Activated T-helper 17 cell treated with anti-CD3 and anti-CD28 coated beads, Interleukin-2, amount 50 U/mL, for 72 hours (primary cell): ENCODE measurements at places on chromosomes 6 and 20. TPM values are rescaled to one million over a fixed set of nuclear protein-coding genes. Genes with fewer than 3 reads are reported as not detected.

- no peak for ATAC-seq
Observed at GRCh38 chr6:79649016-79649415, 17.9 kb downstream of the SH3BGRL2 start.

DNA sequence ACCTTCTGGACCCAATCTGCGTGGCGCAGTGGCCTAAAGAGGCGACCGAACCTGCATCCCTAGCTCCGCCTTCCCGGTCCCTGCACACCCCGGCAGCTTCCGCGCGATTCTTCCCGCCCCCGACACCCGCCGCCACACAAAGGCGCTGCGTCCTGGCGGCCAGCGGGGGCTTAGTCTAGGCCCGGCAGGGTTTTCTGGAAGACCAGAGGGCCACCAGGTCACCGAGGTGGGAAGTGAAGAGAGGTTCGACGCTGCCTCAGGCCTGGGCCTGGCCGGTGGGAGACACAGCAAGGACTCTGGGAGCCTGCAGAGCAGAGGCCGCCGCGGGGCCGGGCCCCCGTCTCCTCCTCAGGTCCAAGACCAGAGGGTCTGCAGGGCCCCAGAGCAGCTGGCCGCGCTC is 154.9 kb downstream of the OR2B2 start:
- peak; percentile 29 for ATAC-seq

DNA sequence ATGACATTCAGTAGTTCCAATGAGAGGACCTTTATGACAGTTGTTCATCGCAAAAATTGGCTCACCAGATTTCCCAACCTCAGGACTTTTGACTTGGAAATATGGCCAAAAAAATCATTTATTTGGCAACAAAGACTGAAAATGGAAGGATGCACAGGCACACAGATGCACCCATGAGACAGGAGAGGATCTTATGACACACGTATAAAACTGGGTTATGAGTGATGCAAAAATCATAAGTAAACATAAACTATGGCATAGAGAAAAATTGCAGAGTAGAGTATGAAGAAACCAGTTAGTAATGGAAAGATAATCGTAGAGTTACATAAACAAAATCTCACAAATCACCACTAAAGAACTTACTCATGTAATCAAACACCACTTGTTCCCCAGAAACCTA is 546.9 kb downstream of the ADGRB3 start:
- no peak for ATAC-seq

DNA sequence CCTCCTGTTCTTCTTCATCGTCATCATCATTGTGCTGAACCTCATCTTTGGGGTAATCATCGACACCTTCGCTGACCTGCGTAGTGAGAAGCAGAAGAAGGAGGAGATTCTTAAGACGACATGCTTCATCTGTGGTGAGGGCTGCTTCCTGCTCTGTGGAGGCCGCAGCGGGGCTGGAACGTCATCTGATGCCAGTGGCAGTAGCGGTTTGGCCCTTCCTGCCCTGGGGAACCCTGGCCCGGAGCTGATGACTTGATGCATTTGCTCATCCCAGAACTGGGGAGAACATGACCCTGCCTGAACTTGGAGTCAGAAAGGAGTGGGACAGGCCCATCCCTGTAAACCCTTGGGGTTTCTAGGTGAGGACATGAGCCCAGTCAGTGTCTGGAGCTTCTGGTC is 18.7 kb downstream of the UQCC2 start:
- ATAC-seq = peak; percentile 81

PHACTR3 gene
- total RNA-seq = not detected
